ENCODE measurements at places on chromosomes 3 and 15. TPM values are rescaled to one million over a fixed set of nuclear protein-coding genes. Genes with fewer than 3 reads are reported as not detected.

PLA2G4E gene
- total RNA-seq = 0.29 TPM

ZBTB47 gene
- 23.4 TPM for total RNA-seq

GUCA1C gene
- not detected for total RNA-seq

CEP70 gene
- total RNA-seq = 37.4 TPM

HESX1 gene
- 0.76 TPM for total RNA-seq

CAMKV gene
- total RNA-seq = 0.18 TPM

MESP2 gene
- total RNA-seq = 0.41 TPM

P2RY13 gene
- 1.2 TPM for total RNA-seq

RHCG gene
- 11.7 TPM for total RNA-seq

DAG1 gene
- total RNA-seq = 94.5 TPM

ITGB5 gene
- 68.1 TPM for total RNA-seq

APOD gene
- total RNA-seq = 9.4 TPM

IRAK2 gene
- 2.7 TPM for total RNA-seq

ZIC4 gene
- total RNA-seq = 0.47 TPM

CSTA gene
- 2.0 TPM for total RNA-seq

GOLGA8H gene
- total RNA-seq = 0.88 TPM

NME9 gene
- 1.6 TPM for total RNA-seq

CHRD gene
- total RNA-seq = 32.6 TPM

AGTR1 gene
- 22.0 TPM for total RNA-seq

PARP15 gene
- 1.6 TPM for total RNA-seq

TMC3 gene
- not detected for total RNA-seq

VEPH1 gene
- total RNA-seq = 47.6 TPM

HIGD2B gene
- not detected for total RNA-seq

KNG1 gene
- total RNA-seq = 116 TPM

RYR3 gene
- total RNA-seq = 10.8 TPM

TGM4 gene
- total RNA-seq = not detected

A4GNT gene
- total RNA-seq = not detected

EPHA3 gene
- total RNA-seq = 6.6 TPM

FEZF2 gene
- not detected for total RNA-seq

CMSS1 gene
- 7.7 TPM for total RNA-seq

CHCHD6 gene
- total RNA-seq = 12.4 TPM

EXD1 gene
- not detected for total RNA-seq

THAP10 gene
- 2.8 TPM for total RNA-seq
